ENCODE measurements at places on chromosomes 11 and 22.

DNA sequence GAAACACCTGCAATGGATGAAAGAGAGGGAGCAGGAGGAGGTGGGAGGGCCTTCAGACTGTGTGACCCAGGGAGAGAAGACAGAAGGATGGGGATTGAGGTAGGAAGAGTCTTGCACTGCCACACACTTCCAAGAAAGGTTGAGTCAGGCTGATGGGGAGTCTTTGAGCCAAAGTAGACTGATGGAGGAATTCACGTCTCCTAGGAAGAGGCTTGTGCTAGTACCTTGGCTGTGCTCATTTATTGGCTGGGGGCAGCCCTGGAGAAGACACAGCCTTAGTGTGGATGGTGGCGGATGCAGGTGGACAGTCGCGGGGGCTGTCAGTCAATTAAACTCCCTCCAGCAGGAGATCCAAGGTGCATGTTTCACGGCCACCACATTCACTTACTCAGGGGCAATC, 16.2 kb upstream of the ACCSL start:
- no peak for DNase-seq

DNA sequence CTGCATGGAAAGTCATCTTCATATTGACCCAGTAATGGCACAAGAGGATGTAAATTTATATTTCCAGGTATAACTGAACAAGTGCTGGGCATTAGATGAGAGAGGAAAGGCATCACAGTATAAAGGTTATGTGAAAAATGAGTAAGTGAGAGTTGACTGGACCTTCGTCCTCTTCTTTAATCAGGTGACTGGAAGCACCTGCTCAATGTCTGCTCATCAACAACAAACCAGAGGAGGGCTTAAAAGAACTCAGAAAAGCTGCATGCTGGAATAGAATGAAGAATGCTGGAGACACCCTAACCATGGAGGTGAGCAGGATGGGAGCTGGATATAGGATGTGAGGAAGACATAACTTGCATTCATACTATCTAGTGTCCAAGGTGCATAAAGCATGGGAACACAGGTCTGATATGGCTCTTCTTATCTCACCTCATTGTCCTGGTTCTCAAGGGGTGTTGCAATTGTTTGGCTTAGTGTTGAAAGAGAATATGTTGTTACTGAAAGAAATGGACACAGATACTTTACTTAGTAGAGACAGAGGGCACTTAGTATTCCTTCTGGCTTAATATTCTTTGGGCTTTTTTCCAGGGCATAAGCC, 7.3 kb upstream of the SLC22A9 start:
- no peak for DNase-seq

GRCh38 chr11:35021589-35021988, 105.2 kb downstream of the PDHX start:
- no peak for DNase-seq

DNA sequence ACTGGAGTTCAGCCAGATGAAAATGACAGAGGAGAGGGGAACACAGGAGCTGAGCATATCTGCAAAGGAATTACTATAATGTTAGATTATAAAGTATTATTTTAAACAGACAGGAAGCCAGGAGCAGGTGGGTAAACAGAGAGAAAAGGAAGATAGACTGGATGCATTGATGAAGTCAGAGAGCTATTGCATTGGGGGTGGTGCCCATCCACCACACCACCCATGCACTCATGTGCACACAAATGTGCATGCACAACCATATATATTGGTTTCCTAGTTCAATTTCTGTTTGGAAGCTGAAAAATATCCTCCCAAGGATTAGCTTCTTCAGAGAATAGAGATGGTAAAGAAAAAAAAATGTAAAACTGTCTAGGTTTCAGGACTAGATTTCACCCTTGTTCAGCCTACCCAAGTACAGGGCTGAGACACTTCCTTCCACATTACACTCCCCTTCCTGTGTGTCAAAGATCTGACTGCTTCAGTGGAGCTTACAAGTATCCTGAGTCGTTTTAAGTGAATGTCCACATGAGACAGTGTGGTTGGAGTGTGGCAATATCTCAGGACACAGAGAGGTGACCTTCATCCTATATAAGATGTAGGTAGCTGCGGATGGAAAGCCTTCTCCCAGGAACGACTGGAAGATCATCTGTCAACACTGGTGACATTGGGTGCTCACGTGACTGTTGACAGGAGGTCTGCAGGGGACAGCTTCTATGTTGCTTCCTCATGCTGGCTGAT, 12.2 kb upstream of the SMPD1 start:
- no peak for DNase-seq

- DNase-seq = no peak
Observed at GRCh38 chr11:64638018-64638665, 47.1 kb downstream of the SLC22A12 start.

GRCh38 chr11:7896009-7896785, 34.9 kb downstream of the OR10A6 start:
- no peak for DNase-seq

GRCh38 chr22:27546157-27546935, 255.2 kb downstream of the MN1 start:
- DNase-seq = no peak

DNA sequence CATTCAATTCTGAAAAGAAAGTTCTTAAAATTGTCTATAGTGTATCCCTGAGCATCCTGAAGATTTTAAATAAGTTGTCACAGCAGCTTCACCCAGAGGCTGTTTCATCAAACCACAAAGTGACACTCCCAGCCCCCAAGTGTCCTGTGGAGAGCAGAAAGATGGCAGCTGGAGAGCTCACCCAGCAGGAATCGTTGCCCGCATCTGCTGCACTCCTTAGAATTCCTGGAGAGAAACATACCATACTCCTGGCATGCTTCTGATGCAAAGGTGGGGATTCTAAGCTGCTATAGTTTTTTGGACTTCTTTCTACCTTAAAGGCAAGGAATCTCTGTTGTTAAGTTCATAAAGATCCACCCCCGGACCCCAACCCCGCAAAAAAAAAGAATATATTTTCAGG, 13.5 kb upstream of the CYB5R2 start:
- DNase-seq = no peak

GRCh38 chr11:65575568-65576231, at the start of gene EHBP1L1:
TSS of gene EHBP1L1 (plus strand) at chr11:65576053. CDS start at chr11:65576303, 250 bp downstream.
- no peak for DNase-seq

- no peak for DNase-seq
Observed at GRCh38 chr11:27462543-27462942, 10.0 kb downstream of the LGR4 start.

GRCh38 chr11:48017831-48018527, 37.6 kb downstream of the PTPRJ start:
- no peak for DNase-seq

GRCh38 chr11:5507933-5508305, 1.8 kb downstream of the UBQLN3 start:
- DNase-seq = no peak

DNA sequence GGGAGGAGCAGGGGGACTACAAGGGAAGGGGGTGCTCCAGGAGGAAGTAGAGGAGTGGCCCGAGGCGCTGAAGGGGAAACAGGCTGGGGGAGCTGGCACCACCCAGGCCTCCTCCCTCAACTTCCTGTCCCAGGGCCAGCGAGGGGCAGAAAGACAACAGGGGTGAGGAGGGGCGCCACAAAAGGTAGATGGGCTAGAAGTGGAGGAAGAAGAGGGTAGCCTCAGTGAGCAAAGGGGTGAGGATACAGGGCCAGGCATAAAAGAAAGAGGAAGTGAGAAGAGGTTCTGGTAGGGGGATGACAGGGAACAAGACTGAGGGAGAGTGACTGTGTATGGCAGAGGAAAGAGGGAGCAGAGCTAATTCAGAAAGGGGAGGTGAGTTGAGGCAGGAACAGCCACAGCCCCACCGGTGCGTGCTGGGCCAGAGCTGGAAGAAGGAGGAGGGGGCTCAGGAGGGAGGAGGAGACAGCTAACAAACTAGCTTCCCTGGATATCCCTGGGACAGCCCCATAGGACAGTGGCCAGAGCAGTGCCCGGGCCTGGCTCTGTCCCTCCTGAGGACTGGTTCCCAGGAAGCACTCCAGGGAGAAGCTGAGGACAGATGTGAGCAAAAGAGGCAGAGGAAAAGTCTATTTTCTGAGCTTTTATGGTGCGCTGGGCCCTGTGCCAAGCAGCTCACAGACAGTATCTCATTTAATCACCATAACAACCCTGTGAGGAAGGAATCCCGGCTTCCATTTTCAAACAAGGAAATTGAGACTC, 8.5 kb downstream of the DCHS1 start:
- DNase-seq = no peak

DNA sequence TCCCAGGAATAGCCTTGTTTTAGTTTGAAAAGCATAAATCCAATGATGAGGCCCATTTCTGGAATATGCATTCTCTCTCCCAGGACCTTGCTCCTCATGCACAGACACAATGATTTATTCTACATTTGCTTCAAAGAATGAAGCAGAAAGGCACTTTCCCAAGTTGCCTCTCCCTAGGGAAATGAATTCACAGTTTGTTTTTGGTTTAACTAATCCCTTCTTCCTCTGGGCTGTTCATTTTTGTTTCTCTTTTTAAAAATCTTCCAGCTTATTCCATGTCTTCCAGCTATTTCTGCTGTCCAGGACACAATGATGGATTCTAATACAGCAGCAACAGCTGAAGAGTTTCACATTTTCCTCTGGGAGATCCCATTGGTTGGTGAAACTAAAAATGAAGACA, 1529.2 kb upstream of the TENM4 start:
- DNase-seq = no peak

- DNase-seq = no peak
Observed at GRCh38 chr11:10930972-10931760, 73.3 kb upstream of the ZBED5 start.

DNA sequence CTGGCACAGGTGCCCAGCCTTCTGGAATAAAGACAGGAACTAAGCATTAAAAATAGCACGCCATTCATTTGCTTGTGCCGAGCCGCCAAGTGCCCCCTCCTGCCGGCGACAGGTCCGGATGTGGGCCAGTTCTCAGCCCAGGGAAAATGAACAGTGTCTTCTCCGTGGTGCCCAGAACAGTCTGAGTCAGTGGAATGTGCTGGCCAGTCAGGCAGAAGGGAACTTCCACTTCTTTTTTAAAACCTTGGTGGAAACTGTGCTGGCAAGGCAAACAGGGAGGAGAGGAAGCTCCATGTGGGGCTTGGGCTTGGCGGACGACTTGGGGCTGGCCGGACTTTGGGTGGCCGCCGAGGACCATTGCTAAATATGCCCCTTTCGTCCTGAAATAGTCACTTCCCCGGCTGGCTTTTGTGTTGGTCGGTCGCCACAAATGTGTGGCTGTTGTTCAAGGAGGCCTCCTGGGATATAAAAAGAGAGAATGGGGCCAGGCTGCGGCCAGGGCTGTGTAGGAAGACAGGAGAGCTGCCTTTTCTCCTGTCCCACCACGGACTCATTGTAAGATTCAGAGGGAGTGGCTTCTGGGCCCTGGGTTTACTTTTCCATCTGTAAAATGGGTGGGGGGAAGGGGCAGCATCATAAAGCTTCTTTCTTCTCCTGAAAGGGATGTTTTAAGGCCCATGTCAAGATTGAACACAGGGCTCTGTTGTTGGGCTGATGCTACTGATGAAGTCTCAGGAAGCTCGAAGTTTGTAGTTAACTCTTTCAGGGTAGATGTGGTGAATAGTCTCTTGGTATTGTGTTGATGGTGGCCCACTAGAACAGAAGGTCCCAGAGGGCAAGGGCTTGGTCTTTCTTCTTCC, 101.0 kb downstream of the PTPRJ start:
- DNase-seq = no peak

DNA sequence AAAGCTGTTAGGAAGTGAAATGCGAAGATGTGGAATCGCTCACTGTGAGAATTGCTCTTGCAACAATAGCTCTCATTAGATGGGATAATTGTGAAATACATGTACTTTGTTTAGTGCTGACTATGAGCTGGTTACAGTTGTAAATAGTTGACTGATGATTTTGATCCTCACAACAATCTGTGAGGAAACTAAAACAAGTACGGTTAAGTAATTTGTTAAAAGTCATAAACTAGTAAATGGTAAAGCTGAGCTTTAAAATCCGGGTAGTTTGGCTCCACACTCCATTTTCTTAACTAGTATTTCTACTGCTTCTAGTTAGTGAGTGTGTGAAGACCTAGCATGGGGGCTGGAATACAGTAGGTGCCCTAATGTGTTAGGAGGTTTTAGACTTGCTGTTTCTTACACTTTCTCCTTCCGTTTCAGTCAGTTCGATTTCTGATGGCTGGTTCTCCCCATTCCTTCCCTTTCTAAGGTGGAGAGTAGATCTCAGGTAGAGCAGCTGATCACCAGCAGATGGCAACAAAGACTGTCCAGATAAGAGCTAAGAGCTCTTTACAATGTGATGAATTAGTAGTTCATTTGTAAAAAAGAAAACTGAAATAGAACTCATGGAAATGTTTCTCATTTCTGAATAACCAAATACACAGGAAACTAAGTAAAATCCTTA, 16.3 kb upstream of the CYP2R1 start:
- DNase-seq = no peak

GRCh38 chr11:15615398-15616096, 500.8 kb downstream of the INSC start:
- DNase-seq = no peak

- DNase-seq = no peak
Observed at GRCh38 chr11:118522571-118523072, 4.7 kb upstream of the TTC36 start.

DNA sequence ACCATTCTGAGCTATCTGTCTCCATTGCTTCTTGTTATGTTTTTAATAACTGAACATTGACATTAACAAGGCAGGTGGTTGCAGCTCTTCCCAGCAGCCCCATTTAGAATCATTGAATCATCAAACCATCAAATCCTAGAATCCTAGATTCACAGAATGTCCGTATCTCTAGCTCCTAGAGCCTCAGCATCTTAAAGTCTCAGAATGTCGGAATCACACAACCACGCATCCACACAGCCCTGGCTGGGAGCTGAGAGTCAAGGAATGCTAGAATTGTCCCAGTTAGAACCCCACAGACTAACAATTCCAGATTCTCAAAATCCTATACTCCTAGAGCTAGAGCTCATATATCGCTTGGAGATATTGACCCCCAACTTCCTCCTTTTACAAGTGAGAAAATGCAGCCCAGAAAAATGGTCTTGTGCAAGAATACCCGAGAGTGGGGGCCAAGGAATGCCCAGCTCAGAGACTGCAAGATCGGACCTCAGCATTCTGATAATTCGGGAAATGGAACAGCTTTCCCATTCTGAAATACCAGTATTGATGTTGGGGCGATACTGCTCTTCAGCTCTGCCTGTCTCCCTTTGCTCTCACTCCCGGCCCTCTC, 38.8 kb downstream of the PDE2A start:
- DNase-seq = no peak

GRCh38 chr11:100671471-100671870, 15.6 kb upstream of the ARHGAP42 start:
- DNase-seq = no peak
